ENCODE measurements at places on chromosomes 7 and 10.

DNA sequence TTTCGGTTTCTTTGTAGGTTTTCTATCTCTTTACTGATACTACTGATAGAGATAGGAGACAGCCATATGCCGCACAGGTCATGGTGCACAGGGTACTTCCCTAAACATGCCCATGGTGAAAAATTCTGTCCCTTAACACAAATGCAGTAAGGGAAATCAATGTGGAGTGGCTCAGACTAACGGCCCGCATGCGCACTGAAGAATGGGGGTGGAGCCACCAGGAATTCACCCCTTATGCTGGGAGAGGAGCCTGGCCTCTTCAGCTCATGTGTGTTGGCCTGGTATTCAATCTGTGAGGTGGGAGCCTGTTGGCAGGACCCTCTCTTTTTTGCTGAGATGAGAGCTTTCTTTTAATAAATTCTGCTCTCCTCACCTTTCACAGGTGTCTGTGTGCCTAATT, 8.4 kb upstream of the URGCP start:
- no peak for DNase-seq

DNA sequence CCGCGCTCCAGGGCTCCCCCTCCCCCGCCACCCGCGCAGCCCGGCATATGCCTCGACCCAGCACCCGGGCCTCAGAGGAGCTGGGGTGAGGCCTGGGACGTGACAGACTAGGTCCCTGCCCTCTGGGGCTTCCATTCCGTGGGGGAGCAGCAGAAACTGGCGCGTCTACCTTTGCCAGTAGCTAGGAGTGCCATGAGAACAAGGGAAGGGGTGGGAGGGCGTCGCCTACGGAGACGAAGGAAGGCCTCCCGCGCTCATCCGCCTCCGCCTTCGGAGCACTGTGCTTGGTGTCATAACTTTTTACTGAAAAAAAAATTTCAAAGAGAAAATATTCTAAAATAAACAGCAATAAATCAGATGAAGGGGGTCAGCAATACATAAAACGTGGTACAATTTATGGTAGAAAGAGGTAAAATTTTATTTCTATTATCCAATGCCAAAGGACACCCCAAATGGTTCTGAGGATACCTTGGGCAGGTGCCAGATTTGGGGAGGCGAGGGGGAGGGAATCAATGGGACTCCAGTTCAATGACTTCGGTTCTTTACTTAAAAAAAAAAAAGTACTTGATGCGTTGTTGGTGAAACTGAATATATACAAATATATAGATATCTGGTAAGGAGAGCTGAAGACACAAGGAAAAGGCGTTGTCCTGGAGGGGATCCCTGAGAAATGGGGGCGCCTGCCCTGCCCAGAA, 35.1 kb upstream of the GRID1 start:
- no peak for DNase-seq

DNA sequence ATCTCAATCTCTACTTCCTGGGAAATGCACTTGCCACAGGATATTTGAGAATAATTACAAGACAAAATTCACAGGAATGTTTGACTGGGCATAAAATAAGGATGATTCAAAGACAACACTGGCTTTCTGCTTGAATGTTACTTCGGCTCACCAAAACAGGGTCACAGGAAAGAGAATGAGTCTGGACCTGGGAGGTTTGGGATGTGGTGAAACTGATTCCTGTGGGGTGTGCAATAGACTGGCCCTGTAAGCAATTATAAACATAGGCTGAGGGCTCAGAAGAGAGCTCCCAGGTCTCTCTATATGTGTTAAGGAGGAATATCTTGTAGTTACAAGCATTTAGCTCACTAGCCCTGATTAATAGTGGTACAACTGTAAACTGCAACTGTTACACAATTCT, 613.9 kb upstream of the CELF2 start:
- no peak for DNase-seq

DNA sequence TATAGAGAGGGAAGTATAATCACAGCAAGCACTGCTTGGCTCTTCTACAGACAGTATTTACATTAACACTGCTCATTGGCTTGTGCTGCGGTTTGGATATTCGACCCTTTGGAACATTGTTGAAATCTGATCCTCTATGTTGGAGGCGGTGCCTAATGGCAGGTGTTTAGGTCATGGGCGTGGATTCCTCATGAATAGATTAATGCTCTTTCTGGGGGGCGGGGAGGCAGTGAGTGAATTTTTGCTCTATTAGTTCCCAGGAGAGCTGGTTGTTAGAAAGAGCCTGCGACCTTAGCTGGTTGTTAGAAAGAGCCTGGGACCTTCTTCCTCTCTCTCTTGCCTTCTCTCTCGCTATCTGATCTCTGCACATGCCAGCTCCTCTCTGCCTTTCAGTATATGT, 77.3 kb upstream of the SVIL start:
- DNase-seq = peak; percentile 27

DNA sequence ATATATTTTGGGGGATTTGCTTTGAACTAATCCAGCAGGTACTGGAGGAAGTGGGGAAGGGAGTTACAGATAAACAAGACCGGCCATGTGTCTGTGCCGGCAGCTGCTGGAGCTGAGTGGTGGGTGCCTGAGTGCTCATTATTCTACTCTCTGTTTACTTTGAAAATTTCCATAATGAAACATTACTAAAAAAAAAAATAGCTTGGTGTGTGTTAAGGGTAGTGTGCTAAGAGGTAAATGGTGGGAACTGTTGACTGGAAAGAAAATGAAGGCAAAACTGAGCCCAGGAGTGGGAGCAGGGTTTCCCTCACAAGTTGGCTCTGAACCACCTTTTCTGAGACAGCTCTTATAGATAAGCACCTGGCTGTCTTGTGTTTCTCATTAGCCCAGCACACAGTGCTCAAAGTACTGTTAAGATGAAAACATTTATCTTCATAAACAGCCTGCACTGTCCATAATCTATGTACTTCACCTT, 50.6 kb downstream of the PARD3 start:
- no peak for DNase-seq

DNA sequence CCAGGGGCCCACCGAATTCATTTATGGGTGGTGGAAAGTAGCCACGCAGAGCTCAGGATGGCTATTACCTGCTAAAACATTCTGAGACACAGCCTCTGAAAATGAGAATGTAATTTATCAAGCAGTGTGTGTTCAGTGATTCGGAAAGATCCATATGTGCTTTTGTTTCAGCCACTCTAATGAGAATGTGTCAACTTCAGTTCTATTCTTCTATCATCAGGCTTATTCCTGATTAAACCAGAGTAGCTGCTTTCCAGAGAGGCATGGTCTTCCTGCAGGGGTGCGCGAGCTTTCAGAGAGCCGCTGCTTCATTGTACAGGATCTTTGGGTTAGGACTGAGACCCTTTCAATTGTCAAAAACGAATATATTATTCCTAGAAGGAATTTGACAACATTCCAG, 167.6 kb downstream of the OTUD1 start:
- no peak for DNase-seq

DNA sequence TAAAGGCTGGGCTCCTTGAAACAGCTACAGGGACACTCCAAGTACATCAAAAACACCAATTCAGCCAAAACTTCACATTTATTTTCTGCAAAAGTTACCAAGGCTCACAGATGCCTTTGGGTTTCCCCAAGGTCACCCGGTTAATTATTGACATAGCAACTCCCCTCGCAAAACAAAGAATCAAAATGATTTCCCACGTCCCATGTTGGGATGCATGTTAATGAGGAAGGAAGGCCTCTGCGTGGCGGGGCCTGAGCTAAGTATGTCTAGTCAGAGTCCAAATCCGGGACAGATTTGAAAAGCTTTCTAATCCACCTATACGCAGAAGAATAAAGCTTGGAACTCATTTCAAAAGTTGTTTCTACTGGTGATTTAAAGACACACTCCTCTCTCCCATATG, 535 bp upstream of the TMEM72 start:
- no peak for DNase-seq

DNA sequence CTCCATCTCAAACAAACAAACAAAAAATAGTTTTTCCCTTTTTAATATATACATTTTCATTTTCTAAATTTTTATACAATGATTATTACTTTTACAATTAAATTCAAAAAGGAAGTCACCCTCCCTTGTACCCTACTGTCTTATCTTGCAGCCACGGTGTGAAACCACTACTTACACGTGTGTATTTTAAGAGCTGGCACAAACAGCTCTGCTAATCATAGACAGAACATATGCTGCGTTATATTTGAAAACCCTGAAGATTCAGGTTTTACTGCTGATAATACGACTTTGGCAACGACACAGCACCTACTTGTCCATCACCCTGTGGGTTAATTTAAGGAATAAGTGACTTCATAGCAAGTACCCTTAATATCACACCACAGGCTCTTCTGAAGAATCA, 991 bp downstream of the ANKRD61 start:
- DNase-seq = peak; percentile 95

GRCh38 chr7:16034866-16035265, 348.4 kb upstream of the MEOX2 start:
- DNase-seq = no peak

- no peak for DNase-seq
Measured at GRCh38 chr7:112006071-112006470, 200.1 kb downstream of the DOCK4 start.

- DNase-seq = no peak
Measured at GRCh38 chr7:154450451-154450850, 398.3 kb downstream of the DPP6 start.

- no peak for DNase-seq
Measured at GRCh38 chr10:108689891-108690290, 1233.4 kb downstream of the XPNPEP1 start.

DNA sequence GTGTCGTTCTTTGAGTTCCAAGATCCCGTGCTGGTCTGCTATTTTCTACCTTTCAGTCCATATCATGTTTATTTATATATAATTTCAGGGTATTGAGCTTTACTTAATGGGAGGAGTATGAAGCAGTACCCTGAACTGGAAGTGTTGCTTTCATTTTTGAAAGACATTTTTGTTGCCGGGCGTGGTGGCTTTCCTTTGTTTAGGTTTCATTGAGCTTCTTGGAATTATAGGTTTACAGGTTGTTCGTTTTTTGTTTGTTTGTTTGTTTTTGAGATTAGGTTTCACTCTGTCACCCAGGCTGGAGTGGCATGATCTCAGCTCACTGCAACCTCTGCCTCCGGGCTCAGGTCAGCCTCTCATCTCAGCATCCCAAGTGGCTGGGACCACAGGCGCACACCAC, 7.4 kb downstream of the ZNF487 start:
- no peak for DNase-seq

GRCh38 chr7:123583821-123584220, 17.8 kb upstream of the ASB15 start:
- no peak for DNase-seq

GRCh38 chr7:45394117-45394708, 180.0 kb upstream of the ADCY1 start:
- DNase-seq = no peak

DNA sequence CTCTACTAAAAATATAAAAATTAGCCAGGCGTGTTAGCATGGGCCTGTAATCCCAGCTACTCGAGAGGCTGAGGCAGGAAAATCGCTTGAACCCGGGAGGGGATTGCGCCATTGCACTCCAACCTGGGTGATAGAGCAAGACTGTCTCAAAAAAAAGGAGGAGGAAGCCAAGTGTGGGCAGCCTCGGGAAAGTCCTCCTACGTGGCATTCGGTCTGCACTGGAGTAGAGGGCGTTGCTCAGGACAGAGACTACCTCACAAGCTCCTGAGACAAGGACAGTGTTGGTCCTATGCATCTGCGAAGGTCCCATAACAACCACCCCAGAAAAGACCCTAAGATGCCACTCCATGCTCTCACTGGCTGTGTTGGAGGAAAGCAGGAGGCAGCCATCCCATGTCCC, 10.0 kb upstream of the SERPINE1 start:
- no peak for DNase-seq

DNA sequence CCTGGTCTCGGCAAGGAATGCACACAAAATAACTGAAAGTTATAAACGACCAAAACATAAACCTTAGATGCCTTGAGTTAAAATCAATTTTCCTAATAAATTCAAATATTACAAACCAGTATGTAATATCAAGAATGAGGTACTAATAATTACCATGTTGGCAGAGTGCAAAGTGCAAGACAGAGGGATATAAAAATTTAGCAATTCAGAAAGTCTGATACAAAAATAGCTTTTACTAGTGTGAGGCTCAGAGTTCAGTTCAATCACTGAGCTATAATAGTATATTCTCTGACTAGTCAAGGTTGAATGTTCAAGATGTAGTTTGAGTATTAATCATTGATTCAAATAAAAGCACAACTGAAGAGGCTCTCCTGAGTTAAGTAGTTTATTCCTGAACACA, 4.8 kb upstream of the AUTS2 start:
- no peak for DNase-seq

GRCh38 chr7:8125680-8126444, 136.1 kb downstream of the ICA1 start:
- DNase-seq = peak; percentile 83

DNA sequence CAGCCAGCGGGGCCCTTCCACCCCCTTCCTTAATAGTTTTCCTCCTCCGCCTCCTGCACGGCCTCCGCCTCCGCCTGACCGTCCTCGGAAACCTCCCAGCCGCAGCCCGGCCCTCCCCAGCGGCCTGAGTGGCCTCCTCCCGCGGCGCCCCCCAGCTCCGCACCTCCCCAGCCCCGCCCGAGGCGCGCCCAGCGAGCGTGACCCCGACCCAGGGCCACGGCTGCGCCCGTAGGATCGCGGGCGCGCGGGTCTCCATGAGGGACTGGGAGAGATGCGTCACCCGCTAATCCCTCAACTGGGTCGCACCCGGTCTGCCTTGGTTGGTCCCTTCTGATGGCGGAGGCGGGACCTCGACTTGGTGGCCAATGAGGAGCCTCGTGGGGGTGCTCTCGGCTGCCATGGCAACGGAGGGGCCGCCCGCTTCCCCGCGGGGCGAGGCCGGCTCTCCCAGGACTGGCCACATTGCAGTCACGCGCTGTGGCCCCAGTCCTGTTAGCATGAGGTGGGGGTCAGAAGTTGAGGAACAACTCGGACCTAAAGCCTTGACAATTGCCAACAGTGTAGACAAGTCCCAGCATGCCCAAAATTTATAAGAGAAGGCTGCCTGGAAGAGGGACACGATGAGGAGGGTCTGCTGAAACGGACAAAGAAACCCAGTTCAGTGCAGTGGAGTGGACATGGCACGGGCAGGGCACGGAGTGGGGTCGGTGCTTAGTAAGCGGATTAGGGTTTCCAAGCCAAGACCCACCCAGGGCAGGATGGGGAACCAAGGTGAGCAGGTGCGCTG, 24.3 kb downstream of the DDIT4 start:
- DNase-seq = peak; percentile 99

GRCh38 chr7:42345478-42346299, 108.7 kb upstream of the GLI3 start:
- no peak for DNase-seq

DNA sequence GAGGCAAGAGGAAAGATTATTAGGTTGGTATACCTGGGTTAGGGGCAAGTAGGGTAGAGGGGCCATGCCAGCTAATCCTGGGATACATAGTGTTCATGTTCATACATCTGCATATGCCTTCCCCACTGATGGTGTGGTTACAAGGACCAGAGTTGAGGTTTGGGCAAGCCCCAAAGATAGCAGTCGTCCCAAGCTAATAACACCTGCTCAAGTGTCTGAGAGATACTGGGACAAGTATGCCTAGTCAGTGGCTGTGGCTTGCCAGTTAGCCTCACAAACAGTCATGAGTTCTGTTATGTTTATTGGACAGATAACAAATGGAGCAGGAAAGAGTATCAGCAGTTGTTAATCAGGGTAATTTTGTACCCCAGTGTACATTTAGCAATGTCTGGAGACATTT, 139.6 kb downstream of the ADAM22 start:
- DNase-seq = peak; percentile 57

- no peak for DNase-seq
Measured at GRCh38 chr7:83649701-83650100, 762 bp upstream of the SEMA3E start.

GRCh38 chr7:119802147-119802546, 470.8 kb upstream of the KCND2 start:
- DNase-seq = no peak

GRCh38 chr7:27575613-27576012, 87.1 kb downstream of the HIBADH start:
- DNase-seq = peak; percentile 43

GRCh38 chr7:2143981-2144595, 88.7 kb downstream of the MAD1L1 start:
- no peak for DNase-seq
